ENCODE measurements at places on chromosomes 1 and 21. TPM values are rescaled to one million over a fixed set of nuclear protein-coding genes. Genes with fewer than 3 reads are reported as not detected.

DNA sequence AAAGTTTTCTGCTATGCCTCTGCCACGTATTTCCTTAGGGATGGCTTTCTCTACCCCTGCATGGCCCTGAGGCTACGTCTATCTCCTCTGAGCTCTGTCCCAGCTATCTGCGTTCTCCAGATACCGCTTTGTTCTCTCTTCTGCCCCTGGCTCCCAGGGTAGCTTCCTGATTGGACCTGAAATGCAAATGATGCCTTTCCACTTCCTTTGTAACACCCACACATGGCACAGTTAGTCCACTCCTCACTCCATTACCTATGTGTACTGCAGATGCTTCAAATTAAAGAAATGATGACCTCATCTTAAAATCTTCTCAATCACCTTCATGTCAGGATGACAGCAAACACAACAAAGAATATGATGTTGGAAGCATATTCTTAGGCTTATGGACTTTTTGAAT lies 138.6 kb upstream of the POGK start:
- no peak overlapping the region for H3K27ac ChIP-seq
- no peaks in the 10 kb centered on the region for H3K36me3 ChIP-seq
- no peak for DNase-seq
- H3K4me3 ChIP-seq: no peak overlapping the region
- no peaks in the 10 kb centered on the region for H3K4me1 ChIP-seq

The KCNK2 gene
- total RNA-seq: 4.8 TPM

The CFAP107 gene
- not detected for total RNA-seq

The TFF1 gene
- not detected for total RNA-seq

The SSBP3 gene
- total RNA-seq: 83.4 TPM

The OR2T33 gene
- not detected for total RNA-seq

GRCh38 chr1:162893612-162893908 lies 32.6 kb upstream of the CCDC190 start:
- H3K27me3 ChIP-seq: no peaks in the 10 kb centered on the region
- no peak overlapping the region for H3K27ac ChIP-seq
- DNase-seq: no peak
- no peak overlapping the region for H3K4me3 ChIP-seq
- H3K4me1 ChIP-seq: no peaks in the 10 kb centered on the region

The HMGCS2 gene
- total RNA-seq: not detected

The MAP10 gene
- 0.81 TPM for total RNA-seq

The CNR2 gene
- total RNA-seq: 0.06 TPM

GRCh38 chr1:20732071-20732587 lies 374 bp downstream of the SH2D5 start:
- no peaks in the 10 kb centered on the region for H3K36me3 ChIP-seq
- no peak overlapping the region for H3K27ac ChIP-seq
- DNase-seq: no peak
- H3K27me3 ChIP-seq: no peaks in the 10 kb centered on the region
- no peaks in the 10 kb centered on the region for H3K4me1 ChIP-seq

DNA sequence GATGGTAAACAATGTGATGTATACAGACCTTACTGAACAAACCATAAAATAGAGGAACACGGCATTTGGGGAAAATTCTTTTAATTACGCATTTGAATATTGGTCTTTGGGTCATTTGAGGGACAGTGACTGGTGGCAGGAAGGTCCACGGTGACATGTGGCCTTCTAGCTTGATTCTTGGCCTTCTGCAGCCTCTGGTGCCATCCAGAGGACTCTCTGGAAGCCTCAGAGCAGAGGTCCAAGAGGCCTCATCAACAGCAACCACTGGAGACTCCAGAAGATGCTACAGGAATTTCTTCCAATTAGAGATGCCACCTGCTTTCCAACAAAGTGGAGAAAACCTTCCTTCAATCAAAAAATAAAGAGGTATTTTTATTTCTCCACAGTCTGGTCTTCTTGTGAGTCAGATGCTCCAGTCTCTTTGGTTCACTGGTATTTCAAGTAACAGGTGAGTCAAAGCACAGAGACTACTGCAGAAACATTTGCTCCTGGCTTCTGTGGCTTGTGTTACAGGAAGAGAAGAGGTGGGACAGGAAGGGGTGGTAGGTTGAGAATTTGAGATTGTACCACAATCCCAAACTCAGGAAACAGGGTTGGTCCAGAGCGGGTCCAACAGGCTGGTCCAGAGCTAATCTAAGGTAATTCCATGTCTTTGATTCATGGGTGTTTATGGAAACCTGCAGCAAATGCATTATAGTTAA lies 2.7 kb upstream of the F5 start:
- no peaks in the 10 kb centered on the region for H3K27me3 ChIP-seq
- H3K4me1 ChIP-seq: no peaks in the 10 kb centered on the region
- no peak for DNase-seq
- H3K4me3 ChIP-seq: no peak overlapping the region
- no peak overlapping the region for H3K27ac ChIP-seq
- H3K36me3 ChIP-seq: no peaks in the 10 kb centered on the region

The RGS4 gene
- 11.9 TPM for total RNA-seq

- H3K4me3 ChIP-seq: no peak overlapping the region
- no peaks in the 10 kb centered on the region for H3K27me3 ChIP-seq
- no peak for DNase-seq
- H3K27ac ChIP-seq: no peak overlapping the region
These were observed 390.4 kb downstream of the OMA1 start for GRCh38 chr1:58156124-58156468.

DNA sequence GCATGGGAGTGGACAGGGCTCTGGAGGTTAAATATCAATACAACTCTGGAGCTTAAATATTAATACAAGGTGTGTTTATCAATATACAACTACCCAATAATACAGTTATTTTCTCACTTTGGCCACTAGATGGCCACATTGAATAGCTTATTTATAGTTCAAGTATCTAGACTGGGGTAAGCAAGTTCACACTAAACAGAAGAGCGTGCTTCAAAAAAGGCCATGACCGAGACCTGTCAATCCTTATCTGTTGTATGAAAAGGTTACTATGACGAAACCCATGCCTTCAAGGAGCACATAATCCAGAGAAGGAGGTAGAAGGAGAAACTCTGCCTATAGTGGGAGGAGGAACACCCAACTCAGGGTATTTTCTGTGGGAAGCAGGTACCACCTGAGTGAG lies 29.1 kb downstream of the CHML start:
- H3K27ac ChIP-seq: no peak overlapping the region
- no peak overlapping the region for H3K4me3 ChIP-seq
- DNase-seq: no peak

GRCh38 chr1:68293122-68293521 lies 60.8 kb upstream of the WLS start:
- peaks cover 3% of the 10 kb centered on the region for H3K4me1 ChIP-seq
- no peaks in the 10 kb centered on the region for H3K36me3 ChIP-seq
- DNase-seq: no peak
- H3K4me3 ChIP-seq: no peak overlapping the region

- no peak overlapping the region for H3K27ac ChIP-seq
- H3K4me3 ChIP-seq: no peak overlapping the region
- peaks cover 12% of the 10 kb centered on the region for H3K36me3 ChIP-seq
These were observed 42.5 kb downstream of the ERI3 start for GRCh38 chr1:44312399-44313196.

GRCh38 chr1:234871710-234872271 lies 256.8 kb downstream of the TOMM20 start:
- no peaks in the 10 kb centered on the region for H3K27me3 ChIP-seq
- H3K36me3 ChIP-seq: no peaks in the 10 kb centered on the region
- H3K27ac ChIP-seq: no peak overlapping the region
- no peak overlapping the region for H3K4me3 ChIP-seq

DNA sequence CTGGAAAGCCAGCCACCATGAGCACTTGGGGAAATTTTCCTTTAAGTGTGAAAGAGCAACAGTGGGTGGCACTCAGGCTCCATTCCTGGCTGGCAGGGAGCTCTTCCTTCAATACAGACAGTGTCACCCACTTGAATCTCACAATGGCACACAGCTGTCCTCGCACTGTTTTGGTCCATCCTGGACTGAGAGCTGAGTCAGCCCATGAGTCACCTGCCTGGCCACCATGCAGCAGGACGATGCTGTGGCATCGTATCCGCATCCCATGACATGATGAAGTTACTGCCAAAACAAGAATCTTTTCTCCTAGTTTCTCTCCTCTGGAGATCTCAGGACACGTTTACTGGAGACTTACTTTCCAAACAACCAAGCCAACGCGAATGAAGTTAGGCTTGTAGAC lies 6.0 kb downstream of the TMPRSS2 start:
- no peaks in the 10 kb centered on the region for H3K27me3 ChIP-seq
- no peak for DNase-seq
- no peak overlapping the region for H3K4me3 ChIP-seq
- H3K27ac ChIP-seq: no peak overlapping the region
- H3K4me1 ChIP-seq: no peaks in the 10 kb centered on the region

DNA sequence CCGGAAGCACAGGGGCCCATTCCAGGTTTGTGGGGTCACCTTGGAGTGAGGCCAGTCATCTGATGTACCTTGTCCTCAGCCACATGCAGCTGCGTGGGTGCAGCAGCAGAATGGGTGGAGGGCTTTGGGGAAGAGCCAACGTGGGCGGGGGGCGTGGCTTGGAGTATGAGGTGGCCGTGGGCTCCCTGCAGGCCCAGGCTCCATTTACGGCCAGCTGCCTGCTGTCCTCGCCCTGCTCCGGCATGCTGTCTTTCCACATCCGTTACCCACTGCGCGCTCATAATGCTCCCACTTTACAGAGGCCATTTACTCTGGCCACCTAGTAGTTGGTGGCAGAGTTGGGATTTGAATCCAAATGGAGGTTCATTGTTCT lies 27.8 kb upstream of the TINAGL1 start:
- no peaks in the 10 kb centered on the region for H3K27me3 ChIP-seq
- DNase-seq: no peak
- no peaks in the 10 kb centered on the region for H3K36me3 ChIP-seq
- no peaks in the 10 kb centered on the region for H3K4me1 ChIP-seq

GRCh38 chr1:154859786-154860155 lies 10.3 kb downstream of the KCNN3 start:
- DNase-seq: no peak
- no peak overlapping the region for H3K27ac ChIP-seq
- H3K27me3 ChIP-seq: no peaks in the 10 kb centered on the region
- no peak overlapping the region for H3K4me3 ChIP-seq
- H3K36me3 ChIP-seq: no peaks in the 10 kb centered on the region
- H3K4me1 ChIP-seq: no peaks in the 10 kb centered on the region

DNA sequence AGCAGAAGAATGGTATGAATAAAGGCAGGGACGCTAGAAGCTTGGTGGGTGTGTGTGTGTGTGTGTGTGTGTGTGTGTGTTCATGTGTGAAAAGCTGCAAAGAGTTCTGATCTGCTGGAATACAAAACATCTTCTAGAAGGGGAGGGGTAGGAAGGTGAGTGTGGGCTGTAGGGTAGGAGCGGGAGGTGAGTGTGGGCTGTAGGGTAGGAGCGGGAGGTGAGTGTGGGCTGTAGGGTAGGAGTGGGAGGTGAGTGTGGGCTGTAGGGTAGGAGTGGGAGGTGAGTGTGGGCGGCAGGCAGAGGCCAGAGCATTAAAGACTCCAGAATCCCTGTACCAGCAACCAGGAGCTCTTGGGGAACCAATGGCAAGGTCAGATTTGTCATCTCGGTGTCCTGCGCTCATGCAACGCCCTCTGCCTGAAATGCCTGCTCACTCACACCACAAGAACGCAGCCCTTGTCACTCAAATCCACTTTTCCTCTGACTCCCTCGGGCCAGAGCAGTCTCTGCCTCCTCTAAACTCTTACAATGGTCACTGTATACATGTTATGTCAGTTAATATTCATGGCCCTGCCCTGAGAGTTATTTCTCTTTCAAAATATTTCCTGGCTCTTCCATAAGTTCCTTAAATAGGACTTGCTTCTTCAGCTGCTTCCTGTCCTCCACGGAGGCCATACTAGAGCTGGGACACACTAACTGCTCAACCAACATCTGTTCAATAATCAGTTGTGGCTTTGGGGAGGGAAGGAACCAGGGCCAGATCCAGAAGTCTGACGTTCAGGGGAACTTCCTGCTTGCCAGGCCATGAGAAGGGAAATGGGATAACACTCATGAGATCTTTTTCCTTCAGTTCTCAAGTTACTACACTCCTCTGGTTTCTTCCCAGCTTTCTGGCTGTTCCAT lies 53.6 kb upstream of the ZNF644 start:
- H3K27ac ChIP-seq: no peak overlapping the region
- no peaks in the 10 kb centered on the region for H3K27me3 ChIP-seq
- H3K36me3 ChIP-seq: no peaks in the 10 kb centered on the region
- no peaks in the 10 kb centered on the region for H3K4me1 ChIP-seq
- DNase-seq: no peak

The OR2G6 gene
- not detected for total RNA-seq

- no peak for DNase-seq
- H3K4me3 ChIP-seq: no peak overlapping the region
- H3K36me3 ChIP-seq: no peaks in the 10 kb centered on the region
- no peaks in the 10 kb centered on the region for H3K27me3 ChIP-seq
These were observed 34.6 kb downstream of the CLIC4 start for GRCh38 chr1:24779689-24780464.

The ARMH1 gene
- 6.7 TPM for total RNA-seq

Measured in aorta (tissue), 5 donors.